ENCODE measurements at places on chromosomes 6 and 20. TPM values are rescaled to one million over a fixed set of nuclear protein-coding genes. Genes with fewer than 3 reads are reported as not detected.

The GRM1 gene
- total RNA-seq: 0.40 TPM

The DEFB124 gene
- not detected for total RNA-seq

The MROH8 gene
- 1.9 TPM for total RNA-seq

The NMBR gene
- total RNA-seq: not detected

The HSPA1L gene
- 0.72 TPM for total RNA-seq

The PHACTR1 gene
- total RNA-seq: 8.3 TPM

The KIF6 gene
- not detected for total RNA-seq

The FANCE gene
- 9.8 TPM for total RNA-seq

The MCCD1 gene
- not detected for total RNA-seq

The AIG1 gene
- total RNA-seq: 10.2 TPM
